ENCODE measurements at places on chromosomes 11 and 22.

GRCh38 chr11:6617315-6617781, 1.9 kb downstream of the TPP1 start:
- DNase-seq: no peak

DNA sequence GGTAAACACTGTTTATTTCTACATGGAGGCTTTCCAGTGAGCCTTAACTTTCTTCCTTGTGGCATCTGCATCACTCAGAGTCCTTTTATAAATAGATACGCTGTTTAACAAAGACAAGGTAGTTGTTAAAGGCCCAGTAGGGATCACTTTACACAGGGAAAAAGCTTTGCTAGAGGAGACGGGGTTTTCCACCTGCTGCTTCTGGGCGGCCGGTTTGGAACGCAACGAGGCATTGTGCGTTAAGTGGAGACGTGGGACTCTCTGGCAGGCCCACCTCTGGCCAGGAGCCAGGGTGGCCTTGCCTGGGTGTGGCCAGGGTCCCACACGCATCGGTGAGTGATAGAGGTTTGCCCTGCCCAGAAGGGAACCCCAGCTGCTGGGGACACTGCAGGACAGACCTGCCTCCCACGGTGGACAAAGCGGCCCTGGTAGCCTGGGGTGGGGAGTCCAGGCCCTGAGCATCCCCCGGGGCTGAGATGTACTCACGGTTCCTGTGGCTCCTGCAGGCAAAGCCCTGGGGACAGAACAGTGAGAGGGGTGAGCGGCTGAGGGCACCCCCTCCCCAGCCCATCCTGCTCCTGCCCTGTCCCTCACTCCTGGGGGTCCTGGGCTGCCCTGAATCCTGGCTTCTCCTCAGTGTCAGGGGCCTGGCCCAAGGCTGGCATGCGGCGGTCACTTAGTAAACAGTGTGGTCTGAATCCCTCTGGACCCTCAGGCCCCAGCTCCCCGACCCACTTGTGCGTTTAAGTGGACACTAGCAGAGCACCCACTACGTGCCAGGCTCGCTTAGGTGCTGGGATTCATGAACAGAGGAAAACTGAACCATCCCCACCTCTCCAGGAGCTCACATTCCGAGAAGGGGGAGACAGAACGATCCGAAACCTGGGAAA, 4.2 kb downstream of the IL17REL start:
- no peak for DNase-seq

DNA sequence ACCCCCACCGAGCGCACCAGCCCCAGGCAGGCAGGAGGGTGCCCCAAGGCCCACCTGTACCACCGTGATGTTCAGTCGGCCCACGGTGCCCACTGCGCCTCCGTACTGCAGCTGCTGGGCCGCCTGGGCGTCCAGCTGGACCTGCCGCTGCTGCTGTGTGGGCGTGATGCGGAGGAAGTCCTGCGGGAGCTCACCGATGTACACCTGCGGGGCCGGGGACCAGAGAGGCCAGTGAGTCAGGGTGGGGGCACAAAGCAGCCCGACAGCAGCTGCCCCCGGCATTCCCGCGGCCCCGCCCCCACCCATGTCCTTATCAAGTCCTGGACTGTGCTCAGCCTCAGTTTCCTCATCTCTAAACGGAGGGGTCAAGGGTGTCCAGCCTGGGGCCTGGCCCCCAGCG, 13.8 kb downstream of the TOLLIP start:
- no peak for DNase-seq

GRCh38 chr11:15280393-15280792, 165.7 kb downstream of the INSC start:
- no peak for DNase-seq

DNA sequence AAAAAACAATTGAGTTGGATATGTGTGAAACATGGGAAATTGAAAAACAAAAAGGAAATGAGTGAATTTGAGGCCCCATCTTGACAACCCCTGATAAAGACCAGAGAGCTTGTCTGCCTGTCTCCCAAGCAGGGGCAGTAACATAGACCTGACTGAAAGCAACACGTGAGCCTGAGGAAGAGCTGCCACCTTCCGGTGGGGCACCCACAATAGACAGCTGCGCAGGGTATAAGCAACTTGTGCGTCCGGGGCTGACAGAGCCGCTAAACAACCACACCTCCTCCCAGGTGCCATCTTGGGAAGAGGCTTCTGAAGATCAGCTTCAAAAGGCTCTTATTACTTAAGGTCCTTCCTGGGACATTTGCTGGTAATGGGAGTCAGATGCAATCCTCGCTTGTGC, 166.8 kb downstream of the NTM start:
- DNase-seq: no peak

DNA sequence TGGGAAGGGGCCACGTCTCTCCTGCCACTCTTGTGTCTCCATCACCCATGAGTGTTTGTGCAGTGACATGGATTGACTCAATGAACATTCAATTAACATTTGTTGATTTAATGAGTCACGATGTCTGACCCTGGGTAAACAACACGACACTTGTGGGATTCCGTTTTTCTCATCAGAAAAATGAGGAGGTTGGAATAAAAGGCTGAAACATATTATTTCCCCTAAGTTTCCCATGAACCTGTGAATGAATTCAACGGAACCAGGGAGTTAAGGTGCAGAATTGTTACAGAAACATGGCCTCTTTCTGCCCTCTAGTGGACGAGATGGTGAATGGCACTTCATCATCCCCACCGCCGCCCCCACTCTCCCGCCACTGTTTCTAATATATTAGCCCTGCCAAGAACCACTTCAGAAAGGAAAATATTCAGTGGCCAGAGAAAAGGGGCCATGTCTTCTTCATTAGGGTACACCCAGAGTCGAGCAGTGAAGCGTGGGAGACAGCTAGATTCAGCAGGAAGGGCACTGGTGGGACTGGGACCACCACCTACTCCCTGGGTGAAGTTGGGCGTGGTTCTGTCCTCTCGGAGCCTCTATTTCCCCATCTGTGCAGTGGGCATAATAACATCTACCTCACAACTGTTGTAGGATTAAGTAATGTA, 46.3 kb upstream of the SYT13 start:
- DNase-seq: no peak
